ENCODE measurements at places on chromosomes 1 and 21.

- DNase-seq: no peak
These were observed 4.2 kb downstream of the YBX1 start for GRCh38 chr1:42686418-42686817.

DNA sequence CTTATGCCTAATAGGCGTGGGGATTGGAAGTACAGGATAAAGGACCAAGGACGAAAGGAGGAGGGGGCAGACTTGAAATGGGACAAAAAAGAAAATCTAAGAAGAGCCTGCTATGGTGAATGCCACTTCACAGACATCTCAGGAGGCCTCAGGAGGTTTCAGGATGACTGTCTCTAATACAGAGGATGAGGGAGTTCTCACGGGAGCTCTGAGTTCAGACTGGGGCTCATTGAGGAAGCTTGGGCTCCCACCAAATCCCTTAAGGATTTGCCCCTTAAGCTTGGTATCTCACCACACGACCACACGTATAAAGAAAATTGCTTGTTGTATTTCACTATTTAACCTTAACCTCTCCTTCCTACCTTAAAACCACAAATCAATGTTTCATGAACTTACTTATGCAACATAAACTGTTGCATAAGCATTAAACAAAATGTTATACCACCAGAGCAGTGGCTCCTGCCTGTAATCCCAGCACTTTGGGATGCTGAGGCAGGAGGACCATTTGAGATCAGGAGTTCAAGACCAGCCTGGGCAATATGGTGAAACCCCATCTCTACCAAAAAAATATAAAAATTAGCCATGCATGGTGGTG is 12.4 kb downstream of the SLC30A1 start:
- no peak for DNase-seq

GRCh38 chr1:31584869-31585735 is 8.8 kb downstream of the TINAGL1 start:
- DNase-seq: no peak

GRCh38 chr21:45020629-45021427 is 53.6 kb upstream of the ADARB1 start:
- no peak for DNase-seq

- peak; percentile 22 for DNase-seq
These were observed 155.0 kb downstream of the PCNX2 start for GRCh38 chr1:233140499-233140898.

- DNase-seq: peak; percentile 79
These were observed 66.7 kb downstream of the KCNJ6 start for GRCh38 chr21:37849506-37850102.

DNA sequence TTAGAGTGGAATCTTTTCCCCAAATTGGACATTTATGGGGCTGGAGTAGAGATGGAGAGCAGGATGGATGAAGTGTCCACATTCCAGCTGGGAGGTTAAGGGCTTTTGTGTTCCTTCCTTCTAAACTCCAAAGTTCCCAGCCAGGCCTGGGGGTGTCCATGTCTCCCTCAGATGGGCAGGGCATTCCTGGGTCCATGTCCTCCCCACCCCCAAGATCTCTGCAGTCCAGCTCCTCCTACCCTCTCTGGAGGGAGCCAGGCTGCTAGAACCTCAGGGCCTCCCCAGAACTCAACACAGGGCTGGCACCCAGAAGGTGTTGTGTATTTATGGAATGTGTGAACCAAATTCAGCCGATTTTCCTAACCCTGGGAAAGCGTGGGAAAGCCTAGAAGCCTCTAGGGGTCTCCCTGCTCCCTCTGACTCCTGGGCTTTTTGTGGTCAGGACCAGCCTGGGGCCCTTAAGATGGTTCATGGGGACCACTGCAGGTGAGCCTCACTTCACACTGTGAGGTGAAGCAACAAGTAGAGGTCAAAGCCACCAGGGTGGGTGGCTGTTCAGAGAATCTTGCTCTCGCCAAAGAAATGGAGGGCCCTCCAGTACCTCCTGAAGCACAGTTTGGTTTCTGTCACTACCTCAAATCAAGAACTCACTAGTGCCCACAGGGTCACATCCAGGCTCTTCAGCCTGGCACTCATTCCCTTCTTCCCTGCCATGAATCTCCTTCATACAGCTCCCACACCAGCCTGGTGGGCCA is 54.8 kb downstream of the GLIS1 start:
- no peak for DNase-seq

DNA sequence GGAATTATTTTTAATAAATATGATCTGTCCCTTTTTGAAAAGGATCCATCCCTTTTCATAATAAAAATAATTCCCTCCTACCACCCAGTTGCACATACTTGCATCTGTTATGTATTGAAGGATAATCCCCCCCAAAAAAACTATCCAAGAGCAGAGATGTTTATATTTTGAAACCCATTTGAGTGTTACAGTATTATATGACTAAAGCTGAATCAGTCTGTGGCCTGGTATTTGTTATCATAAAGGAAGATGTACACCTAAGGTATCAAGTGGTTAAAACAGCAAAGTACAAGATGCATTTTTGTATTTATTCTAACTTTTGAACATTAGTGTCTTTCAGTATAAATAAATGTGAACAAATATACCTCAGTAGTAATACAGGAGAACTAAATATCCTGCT is 12.7 kb upstream of the TGFB2 start:
- DNase-seq: no peak

DNA sequence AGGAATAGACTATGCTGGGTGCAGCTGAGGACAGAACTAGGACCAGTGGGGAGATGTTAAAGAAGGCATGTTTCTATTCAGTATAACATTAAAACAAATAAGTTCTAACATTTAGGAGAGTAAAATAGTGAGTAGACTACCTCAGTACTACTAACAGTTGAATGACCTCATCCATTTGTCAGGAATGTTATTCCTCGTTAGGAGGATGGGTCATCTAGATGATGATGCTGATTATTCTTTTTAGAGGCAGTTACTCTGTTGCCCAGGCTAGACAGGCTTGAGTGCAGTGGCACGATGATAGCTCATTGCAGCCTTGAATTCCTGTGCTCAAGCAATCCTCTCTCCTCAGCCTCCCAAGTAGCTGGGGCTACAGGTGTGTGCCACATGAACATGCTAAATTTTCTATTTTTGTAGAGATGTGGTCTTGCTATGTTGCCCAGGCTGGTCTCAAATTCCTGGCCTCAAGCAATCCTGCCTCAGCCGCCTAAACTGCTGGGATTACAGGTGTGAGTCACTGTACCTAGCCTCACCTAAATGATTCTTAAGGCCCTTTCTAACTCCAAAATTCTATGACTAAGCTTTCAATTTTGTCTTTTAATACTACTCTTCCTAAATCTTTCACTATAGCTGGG is 9.3 kb downstream of the EEIG2 start:
- no peak for DNase-seq

GRCh38 chr1:209755926-209756614 is at the start of gene TRAF3IP3:
Gene TRAF3IP3, plus strand, starts transcription at chr1:209756053. Its CDS starts 3,987 bp downstream, at chr1:209760040.
- no peak for DNase-seq

DNA sequence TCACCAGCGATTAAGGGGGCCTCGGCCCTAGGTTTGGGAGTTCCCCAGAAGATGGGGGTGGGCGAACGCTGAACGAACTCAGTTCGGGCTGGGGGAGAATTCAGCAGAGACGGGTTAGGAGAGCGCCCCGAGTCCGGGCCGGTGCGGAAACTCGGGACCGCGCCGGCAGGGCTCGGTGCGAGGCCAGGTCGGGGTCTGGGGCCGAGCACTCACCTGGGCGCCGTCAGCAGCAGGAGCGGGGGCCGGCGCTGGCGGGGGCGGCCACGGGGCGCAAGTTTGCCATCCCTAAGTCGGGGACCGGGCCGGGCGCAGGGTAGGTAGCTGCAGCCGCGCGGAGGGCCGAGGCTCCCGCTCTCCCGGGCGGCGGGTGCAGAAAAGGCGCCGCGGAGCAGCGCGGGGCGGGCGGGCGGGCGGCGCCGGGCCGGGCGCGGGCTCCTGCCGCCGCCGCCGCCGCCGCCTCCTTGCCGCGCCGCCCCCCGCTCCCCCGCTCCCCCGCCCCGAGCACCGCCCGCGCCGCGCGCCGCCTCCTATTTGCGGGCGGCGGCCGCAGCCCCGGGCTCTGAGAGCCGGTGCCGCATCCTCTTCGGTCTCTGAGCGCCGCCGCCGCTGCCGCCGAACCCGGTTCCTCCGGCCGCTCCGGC is 349 bp downstream of the ADGRB2 start:
- no peak for DNase-seq

GRCh38 chr1:165895451-165895871 is 68.0 kb downstream of the UCK2 start:
- peak; percentile 43 for DNase-seq

DNA sequence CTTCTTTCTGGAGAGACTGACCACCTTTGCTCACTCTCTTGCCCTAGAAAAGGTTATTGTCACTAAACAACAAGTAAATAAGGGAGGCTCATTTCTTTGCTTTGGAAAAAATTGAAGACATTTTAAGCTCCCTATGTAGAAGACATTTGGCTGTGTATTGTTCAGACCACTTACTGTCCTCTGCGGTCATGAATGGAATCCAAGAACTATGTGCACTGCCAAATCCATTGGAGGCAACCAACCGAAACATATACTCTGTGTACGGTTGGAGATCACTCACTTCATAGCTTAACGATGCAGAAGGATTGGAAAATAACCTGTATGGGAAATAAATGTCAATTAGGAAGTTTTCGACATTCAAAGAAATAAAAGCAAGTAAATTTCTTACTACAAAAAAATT is 332.8 kb downstream of the KCTD3 start:
- DNase-seq: no peak

Measured in fibroblast of pulmonary artery (primary cell).